ENCODE measurements at places on chromosomes 7 and 10.

DNA sequence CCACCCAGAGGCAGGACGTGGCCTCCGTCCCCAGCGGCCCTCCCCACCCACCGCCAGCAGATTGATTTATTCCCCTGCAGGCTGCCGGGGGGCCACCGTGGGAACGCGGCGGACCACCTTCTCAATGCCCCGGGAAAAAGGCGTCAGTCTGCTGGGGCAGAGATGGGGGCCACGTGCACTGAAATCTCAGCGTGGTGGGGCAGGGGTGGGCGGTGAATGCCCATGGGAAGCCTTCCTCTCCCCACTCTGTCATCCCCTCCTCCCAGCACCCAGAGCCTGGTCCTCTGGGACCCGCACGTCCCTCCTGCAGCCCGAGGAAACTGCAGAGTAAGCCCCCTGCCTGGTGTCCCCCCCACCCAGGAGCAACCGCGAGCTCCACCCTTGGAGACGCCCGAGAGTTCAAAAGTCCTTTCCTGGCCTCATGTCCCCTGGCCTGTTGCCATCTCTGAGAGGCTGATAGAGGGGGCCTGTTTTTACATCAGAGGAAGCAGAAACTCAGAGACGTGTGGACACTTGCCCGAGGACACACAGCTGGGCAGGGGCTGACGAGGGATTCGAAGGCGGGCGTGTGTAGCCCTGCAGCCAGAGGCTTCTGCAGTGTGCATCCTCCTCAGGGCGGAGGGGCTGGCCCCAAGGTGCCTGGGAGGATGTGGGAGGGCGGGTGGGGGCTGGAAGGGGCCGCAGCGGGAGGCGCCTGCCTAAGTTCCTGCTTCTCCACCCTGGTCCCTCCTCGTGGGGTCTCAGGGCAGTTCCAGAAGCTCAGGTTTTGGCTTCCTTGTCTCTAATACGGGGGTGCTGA is 21.8 kb downstream of the UNCX start:
- DNase-seq: no peak

- no peak for DNase-seq
These were observed 13.3 kb upstream of the PRDX3 start for GRCh38 chr10:119191881-119192280.

DNA sequence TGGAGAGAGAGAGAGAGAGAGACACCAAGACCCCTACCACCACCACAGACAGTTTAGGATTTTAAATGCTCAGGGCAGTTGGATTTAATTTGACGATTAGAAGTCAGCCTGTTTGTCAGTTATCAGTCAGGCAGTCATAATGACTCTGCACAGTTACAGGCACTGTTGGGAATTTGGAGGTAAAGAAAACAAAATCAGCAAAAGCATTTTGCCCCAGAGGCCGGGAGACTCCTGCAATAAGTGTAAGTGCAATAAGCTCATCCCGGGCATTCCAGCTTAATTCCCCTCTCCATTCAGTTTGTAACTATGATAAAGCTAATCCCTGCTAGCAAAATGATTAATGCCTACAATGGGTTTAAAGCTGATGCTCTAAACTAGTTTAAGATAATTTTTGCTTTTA is 13.5 kb downstream of the SEMA3C start:
- DNase-seq: no peak

GRCh38 chr7:2734751-2735571 is 47.0 kb downstream of the AMZ1 start:
- no peak for DNase-seq

DNA sequence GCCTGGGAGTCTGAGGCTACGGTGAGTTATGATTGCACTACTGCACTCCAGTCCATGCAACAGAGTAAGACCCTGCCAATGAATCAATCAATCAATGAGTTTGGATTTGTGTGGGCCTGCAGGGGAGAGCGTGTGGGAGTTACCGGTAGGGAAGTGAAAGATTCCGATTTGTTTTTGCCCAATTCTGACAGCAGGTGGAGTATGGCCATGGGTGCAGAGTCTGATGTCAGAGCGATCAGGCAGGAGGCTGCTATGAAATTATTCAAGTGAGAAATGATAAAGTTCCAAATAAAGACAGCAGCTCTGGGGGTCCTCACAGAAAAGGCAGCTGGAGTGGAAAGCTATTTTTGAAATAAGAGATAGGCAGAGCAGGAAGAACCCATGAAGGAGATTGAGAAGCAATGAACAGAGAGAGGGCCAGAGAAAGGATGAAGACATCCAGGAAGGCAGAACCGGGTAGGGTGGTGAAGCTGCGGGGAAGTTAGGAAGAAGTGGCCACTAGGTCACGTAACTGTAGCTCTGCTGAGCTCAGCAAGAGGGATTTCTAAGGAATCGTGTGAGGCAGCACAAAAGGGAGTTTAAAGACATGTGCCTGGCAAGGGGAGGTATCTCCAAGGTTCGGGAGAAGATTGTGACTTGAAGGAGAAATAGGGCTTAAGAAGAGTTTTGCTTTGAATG is 93.7 kb upstream of the NMT2 start:
- no peak for DNase-seq

- DNase-seq: no peak
These were observed 1.4 kb upstream of the HOXA6 start for GRCh38 chr7:27148756-27149641.
